T-helper 9 cell (primary cell): ENCODE measurements at places on chromosomes 2 and 18.

DNA sequence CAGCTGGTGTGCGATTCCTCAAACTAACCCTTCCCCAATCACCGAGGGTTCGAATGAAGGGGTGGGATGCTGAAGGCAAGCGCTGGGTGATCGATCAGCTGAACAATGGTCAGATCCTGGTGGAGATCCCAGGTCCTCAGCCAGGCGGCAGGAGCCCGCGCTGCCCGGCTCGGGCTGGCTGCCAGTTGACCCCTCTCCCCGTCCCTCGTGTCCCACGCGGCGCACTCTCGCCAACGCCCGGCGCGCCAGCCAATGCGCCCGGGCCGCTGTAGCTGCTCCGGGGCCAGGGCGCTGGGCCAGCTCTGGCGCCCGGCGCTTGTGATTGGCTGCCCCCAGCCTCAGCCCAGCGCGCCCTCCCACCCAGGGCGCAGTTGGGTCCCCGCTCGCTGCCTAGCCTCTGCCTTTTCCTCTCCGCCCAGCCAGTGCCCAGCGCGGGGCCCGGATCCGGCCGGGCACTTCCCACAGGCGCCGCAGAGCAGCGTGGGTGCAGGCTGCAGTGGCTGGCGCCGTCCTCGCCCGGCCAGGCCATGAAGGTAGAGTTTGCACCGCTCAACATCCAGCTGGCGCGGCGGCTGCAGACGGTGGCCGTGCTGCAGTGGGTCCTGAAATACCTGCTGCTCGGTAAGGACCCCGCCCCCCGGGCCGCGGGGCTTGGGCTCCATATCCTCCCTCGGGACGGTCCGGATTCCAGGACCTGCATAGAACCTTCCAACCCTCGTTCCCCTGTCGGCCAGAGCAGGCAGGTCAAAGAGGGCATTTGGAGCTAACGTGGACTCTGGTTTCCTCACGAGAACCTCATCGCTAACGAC is at the start of gene MOGAT1:
Gene MOGAT1, plus strand, starts transcription at position 400 of the 809 bp plus-strand sequence. Its CDS starts 128 bp downstream, at position 528.
- DNase-seq = no peak

DNA sequence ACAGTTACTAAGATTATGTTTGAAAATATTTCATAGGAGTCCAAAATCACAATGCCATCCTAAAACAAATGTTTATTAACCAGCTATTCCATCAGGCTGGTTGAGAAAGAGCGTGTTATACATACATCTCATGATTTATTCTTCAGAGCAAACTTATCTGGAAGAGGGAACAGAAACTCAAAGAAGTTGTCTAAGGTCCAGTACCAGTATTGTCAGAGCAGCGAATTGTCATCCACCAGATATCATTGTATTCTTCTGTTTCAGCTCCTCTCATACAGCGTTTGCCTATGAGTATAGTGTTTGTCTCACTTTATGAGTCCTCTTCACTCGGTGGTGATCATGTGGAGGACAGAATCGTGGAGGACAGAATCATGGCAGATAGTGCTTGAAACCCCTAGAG is 238.2 kb downstream of the OSR1 start:
- DNase-seq = no peak

- no peak for DNase-seq
These were observed 16.0 kb upstream of the E2F6 start for GRCh38 chr2:11481789-11482472.

- DNase-seq = no peak
These were observed 158.2 kb downstream of the SRBD1 start for GRCh38 chr2:45452866-45453265.

DNA sequence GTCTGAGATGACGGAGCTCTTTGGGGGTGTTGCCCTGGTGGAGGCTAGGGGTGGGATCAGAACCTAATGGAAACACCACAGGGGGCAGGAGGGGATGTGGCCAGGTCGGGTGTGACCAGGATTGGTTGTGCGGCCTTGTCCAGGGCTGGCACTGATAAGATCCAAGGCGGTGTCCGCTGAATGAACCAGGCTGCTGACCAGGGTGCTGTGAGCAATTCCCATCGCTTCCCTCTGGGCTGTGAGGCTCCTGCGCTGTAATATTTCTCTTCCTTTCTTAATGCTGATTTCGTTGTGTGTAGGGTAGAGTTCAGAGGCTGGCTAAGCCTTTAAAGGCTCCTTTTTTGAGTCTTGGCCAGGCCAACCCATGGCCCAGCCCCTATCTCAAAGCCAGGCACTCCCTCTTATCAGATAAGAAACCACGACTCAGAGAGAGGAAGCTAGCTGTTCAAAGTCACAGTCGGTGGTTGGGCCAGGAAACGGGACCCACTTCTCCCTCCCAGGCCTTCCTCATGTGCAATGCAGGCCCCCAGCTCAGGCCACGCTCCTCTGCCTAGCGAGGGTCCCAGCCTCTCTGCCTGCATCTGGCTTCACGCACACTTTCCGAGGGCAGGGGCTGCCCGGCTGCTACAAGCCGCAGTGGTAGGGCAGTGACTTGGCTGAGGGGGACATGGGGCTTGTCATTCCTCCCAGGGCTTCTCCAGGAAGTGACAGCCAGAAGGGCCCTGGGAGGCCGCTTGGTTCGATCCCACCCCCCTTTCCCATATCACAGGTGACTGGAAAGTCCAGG is 26.0 kb upstream of the FOSL2 start:
- DNase-seq = peak; percentile 51

DNA sequence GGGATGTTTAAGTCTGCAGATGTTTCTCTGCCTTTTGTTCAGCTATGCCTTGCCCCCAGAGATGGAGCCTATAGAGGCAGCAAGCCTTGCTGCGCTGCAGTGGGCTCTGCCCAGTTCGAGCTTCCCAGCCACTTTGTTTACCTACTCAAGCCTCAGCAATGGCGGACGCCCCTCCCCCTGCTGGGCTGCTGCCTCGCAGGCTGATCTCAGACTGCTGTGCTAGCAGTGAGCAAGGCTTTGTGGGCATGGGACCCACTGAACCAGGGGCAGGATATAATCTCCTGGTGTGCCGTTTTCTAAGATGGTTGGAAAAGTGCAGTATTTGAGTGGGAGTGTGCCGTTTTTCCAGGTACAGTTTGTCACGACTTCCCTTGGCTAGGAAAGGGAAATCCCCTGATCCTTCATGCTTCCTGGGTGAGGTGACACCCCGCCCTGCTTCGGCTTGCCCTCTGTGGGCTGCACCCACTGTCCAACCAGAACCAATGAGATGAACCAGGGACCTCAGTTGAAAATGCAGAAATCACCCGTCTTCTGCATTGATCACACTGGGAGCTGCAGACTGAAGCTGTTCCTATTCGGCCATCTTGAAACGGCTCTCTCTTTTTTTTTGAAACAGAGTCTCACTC is 27.6 kb upstream of the ADAM23 start:
- no peak for DNase-seq
